ENCODE measurements at places on chromosomes 11 and 22.

GRCh38 chr11:79430280-79430679 lies 10.6 kb downstream of the TENM4 start:
- no peak for DNase-seq

GRCh38 chr11:119889111-119889510 lies 160.1 kb upstream of the NECTIN1 start:
- DNase-seq, result no peak

DNA sequence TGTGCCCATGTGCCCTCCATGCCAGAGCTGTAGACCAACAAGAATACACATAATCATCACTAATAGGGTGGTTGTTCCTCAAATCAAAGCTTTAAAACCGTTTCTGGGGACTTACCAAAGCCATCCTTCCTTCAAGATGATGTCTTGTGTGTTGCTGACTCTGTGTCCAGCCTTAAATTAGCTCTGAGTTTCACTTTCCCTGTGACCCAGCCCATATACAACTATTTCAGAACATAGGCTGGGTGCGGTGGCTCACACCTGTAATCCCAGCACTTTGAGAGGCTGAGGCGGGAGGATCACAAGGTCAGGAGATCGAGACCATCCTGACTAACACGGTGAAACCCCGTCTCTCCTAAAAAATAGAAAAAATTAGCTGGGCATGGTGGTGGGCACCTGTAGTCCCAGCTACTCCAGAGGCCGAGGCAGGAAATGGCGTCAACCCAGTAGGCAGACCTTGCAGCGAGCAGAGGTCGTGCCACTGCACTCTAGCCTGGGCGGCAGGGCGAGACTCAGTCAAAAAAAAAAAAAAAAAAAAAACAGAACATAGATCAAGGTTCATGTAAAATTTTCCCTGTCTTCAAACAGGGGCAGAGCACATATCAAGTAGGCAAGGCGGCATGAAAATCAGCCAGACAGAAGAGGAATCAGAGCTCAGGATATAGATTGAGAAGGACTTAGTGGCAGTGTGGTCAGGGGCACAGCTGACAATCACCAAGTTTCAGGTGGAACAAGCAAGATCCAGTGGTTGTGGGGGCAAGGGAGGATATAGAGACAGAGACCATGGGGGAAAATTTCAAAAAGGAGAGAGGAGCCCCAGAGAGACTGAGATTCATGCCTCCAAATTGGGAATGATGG lies at the start of gene PLAAT2:
Gene PLAAT2, minus strand, starts transcription at position 179 of the 855 bp plus-strand sequence. Its CDS starts 55 bp downstream, at position 124.
- DNase-seq, result no peak

- DNase-seq, result no peak
These were observed 31.9 kb downstream of the OTOG start for GRCh38 chr11:17578958-17579357.

GRCh38 chr11:121246021-121246768 lies 46.4 kb upstream of the SC5D start:
- no peak for DNase-seq

- DNase-seq, result no peak
These were observed 5.5 kb upstream of the TH start for GRCh38 chr11:2177076-2177475.

- DNase-seq, result no peak
These were observed 1345.9 kb downstream of the BRD1 start for GRCh38 chr22:48481748-48482147.
